ENCODE measurements at places on chromosomes 7 and 10. TPM values are rescaled to one million over a fixed set of nuclear protein-coding genes. Genes with fewer than 3 reads are reported as not detected.

GDF2 gene
- not detected for total RNA-seq

DNA sequence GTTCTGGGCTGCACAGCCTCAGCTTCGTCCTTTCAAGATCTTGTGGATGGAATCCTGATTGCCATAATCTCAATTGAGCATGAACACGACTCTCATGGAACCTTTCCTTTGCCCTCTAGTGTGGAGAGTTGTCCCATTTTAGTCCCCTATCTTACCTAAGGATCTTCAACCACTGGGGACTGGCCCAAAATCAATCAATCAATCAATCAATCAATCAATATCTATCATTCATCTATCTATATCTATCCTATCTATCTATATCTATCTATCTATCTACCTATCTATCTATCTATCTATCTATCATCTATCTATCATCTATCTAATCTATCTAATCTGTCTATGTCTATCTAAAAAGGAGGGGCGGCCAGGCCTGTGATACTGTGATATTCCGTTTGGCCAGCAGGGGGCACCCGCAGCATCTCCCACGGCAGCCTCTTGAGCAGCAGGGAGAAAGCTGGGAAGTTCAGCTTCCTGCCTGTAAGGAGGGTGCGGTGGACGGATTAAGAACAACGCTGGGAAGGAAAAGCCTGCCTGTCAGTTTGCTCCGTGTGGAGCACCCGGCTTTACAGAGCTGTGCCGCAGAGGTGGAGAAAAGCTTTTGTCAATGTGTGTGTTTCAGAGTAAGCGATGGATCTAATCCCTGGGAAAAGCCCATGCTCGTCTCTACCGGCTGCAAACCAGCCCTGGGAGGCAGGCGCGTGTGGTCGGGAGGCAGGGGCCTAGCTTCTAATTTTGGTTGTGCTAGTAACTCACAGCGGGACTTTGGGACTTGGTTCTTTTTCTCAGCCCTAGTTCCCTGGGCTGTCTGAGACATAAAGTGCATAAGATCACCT is 124.9 kb downstream of the SH2D4B start:
- peak; percentile 81 for DNase-seq
- no peaks in the 10 kb centered on the region for H3K36me3 ChIP-seq
- peak overlapping the region; percentile 84 for H3K4me3 ChIP-seq
- H3K27me3 ChIP-seq, result peaks cover 5% of the 10 kb centered on the region
- peak overlapping the region; percentile 59 for H3K27ac ChIP-seq

- H3K4me3 ChIP-seq, result no peak overlapping the region
- H3K36me3 ChIP-seq, result no peaks in the 10 kb centered on the region
- no peak overlapping the region for H3K27ac ChIP-seq
- H3K4me1 ChIP-seq, result no peaks in the 10 kb centered on the region
- H3K27me3 ChIP-seq, result no peaks in the 10 kb centered on the region
- DNase-seq, result no peak
Measured at GRCh38 chr7:69534461-69535041, 63.7 kb upstream of the AUTS2 start.

MYL10 gene
- total RNA-seq, result not detected

DNA sequence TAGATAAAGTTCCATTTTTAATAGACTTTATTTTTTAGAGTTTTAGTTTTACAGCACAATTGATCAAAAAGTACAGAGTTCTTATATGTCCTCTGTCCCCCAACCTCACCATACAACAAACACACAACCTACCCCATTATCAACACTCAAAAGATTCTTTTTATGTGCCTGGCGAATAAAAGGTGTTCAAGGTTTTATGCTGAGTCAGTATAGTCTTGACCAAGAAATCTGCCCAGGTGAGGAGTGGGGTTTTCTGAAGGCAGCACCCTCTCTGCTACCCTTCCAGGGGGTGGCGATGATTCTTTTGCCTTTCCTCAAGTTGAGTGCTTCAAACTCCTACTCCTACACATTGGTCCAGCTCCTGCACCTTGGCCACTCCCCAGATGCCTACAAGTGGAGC is 222.9 kb downstream of the GRM8 start:
- H3K4me3 ChIP-seq, result no peak overlapping the region
- no peaks in the 10 kb centered on the region for H3K36me3 ChIP-seq
- no peak for DNase-seq
- no peaks in the 10 kb centered on the region for H3K4me1 ChIP-seq
- no peaks in the 10 kb centered on the region for H3K27me3 ChIP-seq

DNA sequence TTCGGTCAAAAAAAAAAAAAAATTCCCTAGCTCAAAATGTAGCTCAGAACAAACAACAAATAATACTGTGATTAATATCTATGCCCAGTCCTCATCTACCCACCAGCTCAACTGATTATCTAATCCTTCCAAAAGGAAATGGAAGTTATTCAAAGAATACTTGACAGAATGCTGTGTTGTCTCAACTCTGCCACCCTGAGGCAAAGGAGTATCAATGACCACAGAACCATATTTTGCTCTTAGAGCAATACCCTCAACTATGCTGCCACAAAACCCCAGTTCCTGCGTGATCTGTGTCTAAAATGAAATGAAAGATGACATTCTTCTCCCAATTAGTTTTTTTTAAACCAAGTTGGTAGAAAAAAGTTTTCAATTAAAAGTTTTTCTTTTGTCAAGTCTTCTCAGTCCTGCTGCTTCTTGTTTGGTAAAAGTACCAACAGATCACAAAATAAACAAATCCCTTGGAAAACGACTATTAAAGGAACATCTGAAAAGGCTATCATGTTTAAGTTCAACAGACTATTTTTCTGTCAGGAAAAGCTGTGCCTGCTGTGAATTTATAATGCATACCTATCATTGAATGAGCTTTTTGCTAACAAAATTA is 21.6 kb downstream of the RBM28 start:
- no peak overlapping the region for H3K4me3 ChIP-seq
- peaks cover 46% of the 10 kb centered on the region for H3K4me1 ChIP-seq
- H3K36me3 ChIP-seq, result peaks cover 48% of the 10 kb centered on the region
- peak overlapping the region; percentile 10 for H3K27ac ChIP-seq

RAB19 gene
- not detected for total RNA-seq

- H3K36me3 ChIP-seq, result peaks cover 25% of the 10 kb centered on the region
- peaks cover 2% of the 10 kb centered on the region for H3K27me3 ChIP-seq
- peak overlapping the region; percentile 18 for H3K4me3 ChIP-seq
Measured at GRCh38 chr7:79979437-79979836, 155.2 kb upstream of the GNAI1 start.

- H3K4me1 ChIP-seq, result no peaks in the 10 kb centered on the region
- DNase-seq, result no peak
- peaks cover 19% of the 10 kb centered on the region for H3K27me3 ChIP-seq
Measured at GRCh38 chr7:45644237-45644636, 70.1 kb downstream of the ADCY1 start.

HMX2 gene
- not detected for total RNA-seq

DNA sequence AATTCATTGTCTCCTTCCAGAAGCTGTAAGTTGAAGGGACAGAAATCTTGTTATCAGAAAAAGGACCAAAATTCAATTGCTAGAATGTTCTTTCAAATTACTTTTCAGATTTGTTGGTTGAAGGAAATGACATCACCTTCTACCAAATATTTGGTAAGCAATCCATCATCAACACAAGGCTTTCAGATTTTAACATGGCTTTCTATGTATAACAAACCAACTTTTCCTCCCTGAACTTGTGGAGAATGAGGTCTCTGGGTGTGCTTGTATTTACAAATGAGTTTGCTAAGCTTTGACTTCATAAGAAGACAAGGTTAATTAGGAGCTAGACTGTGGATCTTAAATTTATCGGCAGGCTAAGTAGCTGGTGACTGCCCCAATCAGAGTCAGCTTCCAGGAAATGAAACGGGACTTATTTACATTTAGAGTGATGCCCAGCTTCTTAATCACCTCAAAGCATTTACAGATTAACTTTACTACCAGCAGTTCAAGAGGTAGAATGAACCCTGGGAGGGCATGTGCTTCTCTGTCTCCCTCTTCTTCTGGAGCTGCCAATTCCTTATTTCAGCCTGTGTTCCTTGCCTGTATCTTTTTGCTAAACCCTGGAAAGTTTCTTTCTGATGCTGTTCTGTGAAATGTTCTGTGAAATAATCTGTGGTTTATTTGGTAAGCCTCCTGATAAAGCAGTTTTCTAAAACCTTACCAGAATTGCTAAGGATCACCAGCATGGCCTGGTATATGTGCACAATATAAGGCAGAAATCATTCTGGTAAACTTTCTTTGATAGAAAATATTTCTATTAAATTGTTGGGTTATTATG is 248.8 kb upstream of the FZD8 start:
- peak overlapping the region; percentile 35 for H3K27ac ChIP-seq
- H3K36me3 ChIP-seq, result no peaks in the 10 kb centered on the region
- H3K4me1 ChIP-seq, result peaks cover 41% of the 10 kb centered on the region
- peaks cover 2% of the 10 kb centered on the region for H3K27me3 ChIP-seq
- H3K4me3 ChIP-seq, result no peak overlapping the region
- no peak for DNase-seq

DNA sequence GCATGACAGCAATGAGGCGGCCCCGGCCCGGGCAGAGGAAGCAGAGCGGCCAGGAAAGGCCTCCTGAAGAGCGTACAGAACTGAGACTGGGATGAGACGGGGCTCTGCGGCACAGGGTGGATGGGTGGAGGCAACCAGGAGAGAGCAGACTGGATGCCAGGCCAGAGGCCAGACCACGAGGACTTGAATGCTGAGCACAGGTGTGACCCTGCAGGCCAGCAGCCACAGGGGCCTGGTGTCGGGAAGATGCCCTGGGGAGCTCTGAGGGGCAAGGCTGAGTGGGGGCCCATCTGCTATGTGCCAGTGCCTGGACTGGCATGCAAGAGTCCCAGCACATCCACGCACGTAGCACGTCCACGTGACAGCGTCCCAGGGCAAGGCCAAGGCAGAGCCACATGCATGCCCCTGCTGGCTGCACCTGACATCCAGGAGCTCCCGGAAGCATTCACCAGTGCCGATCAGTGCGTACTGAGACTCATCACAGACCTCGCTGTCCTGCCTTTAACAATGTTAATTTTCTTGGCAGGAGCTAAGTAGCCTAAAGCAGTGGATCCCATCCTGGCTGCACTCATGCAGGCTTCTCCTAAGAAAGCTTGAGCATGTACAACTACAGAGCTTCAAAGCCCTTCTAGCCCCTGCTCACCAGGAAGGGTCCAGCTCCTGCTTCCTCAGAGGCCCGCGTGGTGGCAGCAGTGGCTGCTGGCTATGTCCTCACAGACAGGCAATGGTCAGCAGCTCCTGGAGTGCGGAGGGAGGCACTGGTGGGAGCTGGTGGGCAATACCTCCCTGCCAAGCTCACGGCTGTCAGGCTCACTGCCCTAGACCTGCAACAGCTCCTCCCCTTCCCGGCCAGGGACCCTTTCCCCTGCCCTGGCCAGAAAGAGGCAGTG is 18.0 kb downstream of the GRID1 start:
- H3K4me3 ChIP-seq, result no peak overlapping the region
- DNase-seq, result no peak
- H3K36me3 ChIP-seq, result no peaks in the 10 kb centered on the region
- H3K27me3 ChIP-seq, result peaks cover 23% of the 10 kb centered on the region

SHH gene
- not detected for total RNA-seq

DNA sequence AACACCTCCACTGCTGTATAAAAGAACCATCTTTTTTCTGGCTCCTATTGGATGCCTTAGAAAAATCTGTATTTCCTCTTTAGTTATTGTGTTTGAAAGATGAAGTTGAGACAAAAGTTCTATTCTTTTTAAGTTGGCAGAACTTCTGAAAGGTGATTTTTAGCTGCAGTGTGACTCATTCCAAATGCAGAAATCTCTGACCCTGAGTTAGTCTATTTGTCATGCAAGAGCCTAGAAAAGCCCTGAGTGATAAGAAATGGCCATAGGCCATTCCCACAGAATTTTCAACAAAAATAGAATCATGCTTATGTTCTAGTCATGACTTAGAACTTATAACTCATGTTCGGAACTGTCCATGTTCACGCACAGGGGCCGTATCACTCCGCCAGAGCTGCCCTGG is 89.1 kb downstream of the EGFR start:
- H3K36me3 ChIP-seq, result no peaks in the 10 kb centered on the region
- H3K4me1 ChIP-seq, result peaks cover 88% of the 10 kb centered on the region
- DNase-seq, result no peak
- H3K4me3 ChIP-seq, result peak overlapping the region; percentile 8

SORBS1 gene
- total RNA-seq, result 0.26 TPM

DNA sequence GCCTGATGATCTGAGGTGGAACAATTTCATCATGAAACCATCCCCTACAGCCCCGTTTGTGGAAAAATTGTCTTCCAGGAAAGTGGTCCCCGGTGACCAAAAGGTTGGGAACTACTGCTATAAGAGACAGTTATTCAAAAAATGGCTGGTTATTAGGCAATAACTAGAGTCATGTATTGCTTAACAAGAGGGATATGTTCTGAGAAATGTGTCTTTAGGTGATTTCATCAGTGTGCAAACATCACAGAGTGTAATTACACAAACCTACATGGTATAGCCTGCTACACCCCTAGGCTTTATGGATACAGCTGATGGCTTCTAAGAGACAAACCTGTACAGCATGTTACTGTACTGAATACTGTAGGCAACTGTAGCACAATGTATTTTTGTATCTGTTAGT is 71.3 kb upstream of the CSTF2T start:
- no peaks in the 10 kb centered on the region for H3K27me3 ChIP-seq
- DNase-seq, result no peak

IFIT1B gene
- total RNA-seq, result not detected

DNA sequence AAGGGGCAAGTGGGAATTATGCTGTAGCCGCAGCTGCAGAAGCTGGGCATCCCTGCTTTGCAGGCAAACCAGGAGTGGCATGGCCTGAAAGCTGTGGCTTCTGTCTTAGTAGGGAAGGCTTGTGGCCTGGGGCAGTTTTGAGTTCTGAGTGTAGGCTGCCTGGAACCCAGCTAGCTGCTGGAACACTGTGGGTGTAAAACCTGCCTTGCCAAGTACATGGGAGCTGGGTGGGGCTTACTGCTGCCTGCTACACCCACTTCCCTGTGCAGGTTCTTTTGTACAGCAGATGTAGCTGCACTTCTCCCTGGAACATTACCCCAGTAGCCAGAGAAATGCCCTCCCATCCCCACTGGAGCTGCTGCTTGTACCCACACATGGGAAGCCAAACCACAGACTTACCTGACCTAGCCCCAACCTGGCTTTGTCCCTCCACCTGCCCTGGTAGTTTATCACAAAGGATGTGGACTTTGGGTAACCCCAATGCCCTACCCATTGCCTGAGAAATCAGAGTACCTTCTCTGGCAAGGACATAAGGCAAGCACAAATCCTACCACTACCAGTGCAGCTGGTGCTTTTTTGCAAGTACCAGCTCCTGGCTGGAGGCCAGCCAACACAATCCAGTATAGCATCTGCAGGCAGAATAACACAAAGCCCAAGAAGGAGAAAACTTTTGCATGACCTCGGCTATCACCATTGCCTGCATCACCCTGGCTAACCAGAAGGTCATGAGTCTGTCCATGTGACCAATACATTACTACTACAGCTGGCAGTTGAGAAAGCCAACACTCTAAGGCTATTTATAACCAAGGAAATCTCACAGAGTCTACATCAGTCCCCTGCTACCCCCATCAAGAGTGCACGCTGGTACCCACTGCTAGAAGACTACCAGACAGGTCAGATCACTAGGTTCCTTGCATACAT is 26.5 kb upstream of the PPP1R3A start:
- no peak overlapping the region for H3K27ac ChIP-seq
- H3K4me3 ChIP-seq, result no peak overlapping the region
- no peaks in the 10 kb centered on the region for H3K36me3 ChIP-seq
